ENCODE measurements at places on chromosomes 13 and 19. TPM values are rescaled to one million over a fixed set of nuclear protein-coding genes. Genes with fewer than 3 reads are reported as not detected.

CEACAM3 gene
- total RNA-seq: not detected

DIAPH3 gene
- 13.7 TPM for total RNA-seq

IGLON5 gene
- not detected for total RNA-seq

CDADC1 gene
- 2.2 TPM for total RNA-seq

GRCh38 chr19:38265213-38265861, 964 bp downstream of the SPINT2 start:
- peak; percentile 58 for DNase-seq

GRCh38 chr13:113841353-113841650, 22.6 kb downstream of the GAS6 start:
- no peak for DNase-seq

DNA sequence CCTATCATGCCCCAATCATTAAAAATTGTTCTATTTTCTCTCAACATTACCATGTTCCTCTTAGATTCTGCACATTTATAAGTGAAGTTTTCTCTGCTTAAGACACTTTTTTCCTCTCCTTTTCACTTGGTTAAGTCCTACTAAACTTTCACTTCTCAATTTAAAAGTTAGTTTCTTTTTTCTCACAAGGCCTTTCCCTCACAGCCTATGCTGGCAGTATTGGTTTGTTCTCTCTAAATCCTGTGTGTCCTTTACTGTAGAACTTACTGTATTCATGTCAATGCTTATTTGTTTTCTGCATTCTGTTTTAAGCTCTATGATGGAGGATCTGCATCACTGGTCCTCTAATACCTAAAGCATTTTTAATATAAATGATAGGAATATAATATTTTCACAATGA, 2816.6 kb downstream of the PCDH9 start:
- no peak for DNase-seq

- DNase-seq: no peak
Observed at GRCh38 chr19:1199531-1199930, 6.0 kb upstream of the STK11 start.

DNA sequence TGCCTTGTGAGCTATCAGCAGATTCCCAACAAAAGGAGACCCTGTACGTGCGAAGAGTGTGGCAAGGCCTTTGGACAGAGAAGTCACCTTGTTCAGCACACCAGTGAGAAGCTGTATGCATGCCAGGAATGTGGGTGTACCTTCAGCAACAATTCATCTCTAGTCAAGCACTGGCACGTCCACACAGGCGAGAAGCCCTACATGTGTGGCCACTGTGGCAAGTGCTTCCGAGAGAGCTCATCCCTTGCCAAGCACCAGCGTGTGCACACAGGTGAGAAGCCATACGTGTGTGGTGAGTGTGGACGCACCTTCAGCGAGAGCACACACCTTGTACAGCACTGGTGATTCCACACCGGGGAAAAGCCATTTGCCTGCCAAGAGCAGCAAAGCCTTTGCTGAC, 7.6 kb upstream of the ZSCAN22 start:
- no peak for DNase-seq

GRCh38 chr13:76594435-76594834, 291.8 kb downstream of the KCTD12 start:
- DNase-seq: no peak

GRCh38 chr19:50826492-50827240, 3.1 kb upstream of the KLK1 start:
- no peak for DNase-seq

- no peak for DNase-seq
Observed at GRCh38 chr19:9565900-9566705, 18.2 kb downstream of the ZNF121 start.

GRCh38 chr19:32550666-32551065, 30.3 kb upstream of the PDCD5 start:
- DNase-seq: no peak

- no peak for DNase-seq
Observed at GRCh38 chr13:52862358-52863206, 14.1 kb upstream of the PCDH8 start.

DNA sequence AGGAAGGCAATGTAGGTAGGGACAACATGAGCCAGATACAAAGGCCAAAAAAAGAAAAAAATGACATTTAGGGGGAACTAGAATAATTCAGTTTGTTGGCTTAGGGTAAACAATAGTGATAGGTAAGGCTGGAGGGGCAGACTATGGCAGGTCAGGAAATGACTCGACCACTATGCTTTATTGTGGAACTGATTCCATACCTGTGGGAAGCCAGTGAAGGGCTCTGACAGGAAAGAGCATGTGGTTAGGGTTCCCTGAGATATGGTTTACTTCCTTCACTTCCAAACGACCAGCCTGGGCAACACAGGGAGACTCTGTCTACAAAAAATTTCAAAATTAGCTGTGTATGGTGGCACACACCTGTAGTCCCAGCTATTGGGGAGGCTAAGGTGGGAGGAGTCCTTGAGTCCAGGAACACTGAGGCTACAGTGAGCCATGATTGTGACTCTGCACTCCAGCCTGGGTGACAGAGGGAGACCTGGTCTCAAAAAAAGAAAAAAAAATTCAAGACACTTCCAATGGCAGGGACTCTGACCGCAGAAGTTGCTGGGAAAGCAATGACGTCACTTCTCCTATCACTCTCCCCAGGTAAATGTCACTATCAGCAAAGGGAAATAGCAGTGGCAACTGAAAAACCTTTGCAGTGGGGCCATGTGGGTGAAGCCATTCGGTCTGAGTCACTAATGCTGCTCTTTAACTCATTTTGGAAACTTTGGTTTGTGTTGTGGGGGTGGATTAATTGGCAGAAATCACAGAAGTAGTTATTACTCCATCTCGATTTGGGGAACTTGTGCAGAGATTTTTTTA, 192.8 kb upstream of the TSC22D1 start:
- DNase-seq: no peak

DNA sequence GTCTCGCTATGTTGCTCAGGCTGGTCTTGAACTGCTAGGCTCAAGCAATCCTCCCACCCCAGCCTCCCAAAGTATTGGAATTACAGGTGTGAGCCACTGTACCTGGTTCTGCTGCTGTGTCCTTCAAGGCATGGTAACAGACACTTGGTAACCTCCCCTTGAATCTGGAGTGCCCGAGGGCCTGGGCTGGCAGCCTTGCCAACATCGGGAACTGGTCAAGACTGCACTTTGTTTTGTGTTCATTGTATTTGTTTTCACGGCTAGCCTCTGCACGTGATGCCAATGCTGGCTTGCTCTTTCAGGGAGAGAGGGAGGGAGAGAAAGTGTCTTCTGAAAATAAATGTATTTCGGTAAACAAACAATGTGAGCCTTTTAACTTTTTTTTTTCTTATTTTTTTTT, 12.0 kb downstream of the CERS4 start:
- peak; percentile 25 for DNase-seq

- DNase-seq: no peak
Observed at GRCh38 chr19:2503521-2504109, 27.7 kb downstream of the GADD45B start.

DNA sequence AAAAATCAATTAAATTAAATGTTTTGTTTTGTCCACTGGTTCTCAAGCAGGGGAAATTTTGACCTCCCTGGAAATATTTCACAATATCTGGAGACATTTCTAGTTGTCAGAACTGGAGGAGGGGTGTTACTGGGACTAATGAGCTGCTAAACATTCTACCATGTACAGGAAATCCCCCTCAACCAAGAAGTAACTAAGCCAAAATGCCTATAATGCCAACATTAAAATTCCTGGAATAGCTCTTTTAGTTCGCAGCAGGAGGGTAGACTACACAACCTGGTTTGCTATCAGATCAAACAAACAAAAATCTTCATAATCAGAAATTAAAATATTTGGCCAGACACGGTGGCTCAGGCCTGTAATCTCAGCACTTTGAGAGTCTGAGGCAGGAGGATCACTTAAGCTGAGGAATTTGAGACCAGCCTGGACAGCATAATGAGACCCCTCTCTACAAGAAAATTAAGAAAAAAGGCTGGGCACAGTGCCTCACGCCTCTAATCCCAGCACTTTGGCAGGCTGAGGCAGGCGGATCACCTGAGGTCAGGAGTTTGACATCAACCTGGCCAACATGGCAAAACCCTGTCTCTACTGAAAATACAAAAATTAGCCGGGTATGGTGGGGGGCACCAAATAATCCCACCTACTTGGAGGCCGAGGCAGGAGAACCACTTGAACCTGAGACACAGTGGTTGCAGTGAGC, 13.7 kb upstream of the SMARCA4 start:
- DNase-seq: peak; percentile 66
